ENCODE measurements at places on chromosomes 11 and 22. TPM values are rescaled to one million over a fixed set of nuclear protein-coding genes. Genes with fewer than 3 reads are reported as not detected.

- no peaks in the 10 kb centered on the region for H3K36me3 ChIP-seq
- no peak for DNase-seq
- H3K4me1 ChIP-seq = peaks cover 20% of the 10 kb centered on the region
- no peak overlapping the region for H3K4me3 ChIP-seq
- H3K27me3 ChIP-seq = no peaks in the 10 kb centered on the region
These were observed 2.0 kb downstream of the DAGLA start for GRCh38 chr11:61682093-61682732.

DNA sequence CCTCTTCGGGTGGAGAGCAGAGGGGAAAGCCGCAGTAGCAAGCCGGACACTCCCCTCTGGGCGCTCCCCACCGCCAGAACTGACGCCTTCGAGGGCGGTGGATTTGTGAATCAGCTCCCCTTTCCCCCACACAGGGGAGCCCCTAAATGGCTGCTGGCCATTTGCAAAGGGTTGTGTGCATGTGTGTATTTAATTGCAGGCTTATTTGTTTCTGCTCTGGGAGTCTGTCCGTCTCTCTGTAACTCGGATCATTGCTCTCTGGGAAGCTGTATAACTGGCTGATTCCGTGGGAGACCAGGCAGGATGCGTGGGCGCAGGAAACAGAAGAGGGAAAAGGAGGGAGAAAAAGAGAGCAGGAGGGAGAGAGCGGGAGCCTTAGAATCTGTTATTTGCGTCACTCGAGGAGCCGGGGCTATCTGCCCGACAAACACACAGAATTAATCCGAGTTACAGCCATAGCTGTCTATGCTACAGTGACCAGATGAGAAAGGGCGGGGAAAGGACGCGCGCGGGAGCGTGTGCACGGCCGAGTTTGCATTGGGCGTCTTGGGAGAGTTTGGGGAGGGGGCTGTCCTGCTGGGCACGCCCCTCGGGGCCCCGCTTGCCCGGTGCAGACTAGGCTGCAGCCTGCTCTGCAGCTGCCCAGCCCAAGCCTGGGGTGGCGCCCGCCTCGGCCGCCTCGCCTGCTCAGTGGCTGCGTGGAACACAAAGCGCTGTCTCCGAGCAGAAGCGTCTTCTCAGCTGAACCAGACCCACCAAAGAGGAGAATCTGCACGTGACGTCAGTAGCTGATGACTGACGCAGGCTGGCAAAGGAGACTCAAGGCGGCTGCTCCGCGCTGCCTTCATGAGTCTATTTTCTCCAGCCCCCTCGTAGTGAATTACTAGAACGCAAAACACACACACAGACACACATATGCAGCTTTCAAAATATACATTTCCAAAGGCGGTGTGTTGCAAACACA lies 105.3 kb upstream of the HSD17B12 start:
- peaks cover 44% of the 10 kb centered on the region for H3K4me1 ChIP-seq
- H3K27ac ChIP-seq = no peak overlapping the region
- peaks cover 39% of the 10 kb centered on the region for H3K27me3 ChIP-seq
- DNase-seq = no peak

GRCh38 chr11:126476977-126477376 lies 121.5 kb downstream of the ST3GAL4 start:
- H3K27me3 ChIP-seq = no peaks in the 10 kb centered on the region
- no peak overlapping the region for H3K27ac ChIP-seq
- no peak overlapping the region for H3K4me3 ChIP-seq
- DNase-seq = no peak

DNA sequence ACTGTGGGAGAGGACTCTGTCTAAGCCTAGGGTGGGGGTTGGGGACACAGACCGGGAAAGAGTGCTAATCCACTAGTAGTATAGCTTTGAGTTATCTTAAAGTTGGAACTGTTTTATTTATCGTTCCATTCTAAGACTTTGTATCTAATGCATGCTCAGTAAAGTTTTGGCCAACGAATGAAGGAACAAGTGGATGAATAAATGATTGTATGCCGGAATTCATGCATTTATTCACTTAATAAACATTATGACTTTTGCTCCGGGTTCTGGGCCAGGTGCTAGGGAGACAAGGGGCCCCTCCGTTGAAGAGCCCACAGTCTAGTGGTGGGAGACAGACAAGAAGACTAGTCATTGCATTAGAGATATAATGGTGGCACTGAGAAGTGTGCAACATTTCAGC lies 645 bp downstream of the RNF121 start:
- no peak for DNase-seq
- H3K36me3 ChIP-seq = no peaks in the 10 kb centered on the region
- H3K4me1 ChIP-seq = peaks cover 30% of the 10 kb centered on the region
- no peak overlapping the region for H3K27ac ChIP-seq

GRCh38 chr11:112793416-112793815 lies 167.8 kb upstream of the NCAM1 start:
- H3K36me3 ChIP-seq = no peaks in the 10 kb centered on the region
- no peaks in the 10 kb centered on the region for H3K27me3 ChIP-seq
- no peak overlapping the region for H3K27ac ChIP-seq

DNA sequence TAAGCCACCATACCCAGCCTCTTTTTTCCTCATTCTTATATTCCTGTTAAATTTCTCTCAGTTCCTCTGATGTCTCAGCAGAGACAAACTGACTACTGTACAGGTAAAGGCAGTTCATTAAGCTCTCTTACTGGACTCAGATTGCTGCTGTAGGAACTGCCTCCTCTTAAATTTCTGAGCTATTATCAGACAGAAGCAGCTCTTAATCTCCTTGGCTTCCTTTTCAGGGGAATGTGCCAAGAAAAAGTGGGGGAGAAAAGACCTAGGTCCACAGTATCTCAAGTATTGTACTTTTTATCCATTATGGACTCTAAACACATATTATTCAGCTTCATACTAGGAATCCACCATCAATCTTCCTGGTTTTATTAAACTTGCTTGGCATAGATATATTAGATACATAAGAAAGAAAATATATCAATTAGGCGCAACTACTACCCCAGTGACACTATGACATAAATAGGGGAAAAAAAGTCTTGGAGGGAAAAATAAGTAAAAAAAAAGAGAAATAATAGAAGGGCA lies 26.1 kb downstream of the MRTFA start:
- no peak for DNase-seq
- H3K4me3 ChIP-seq = no peak overlapping the region
- H3K4me1 ChIP-seq = peaks cover 49% of the 10 kb centered on the region
- no peaks in the 10 kb centered on the region for H3K36me3 ChIP-seq
- no peak overlapping the region for H3K27ac ChIP-seq

Gene SMTNL1
- not detected for total RNA-seq

Gene BACE1
- 21.0 TPM for total RNA-seq

Gene GGTLC2
- not detected for total RNA-seq

Measured in thyroid gland (tissue), 4 donors.